ENCODE measurements at places on chromosomes 5 and 9.

DNA sequence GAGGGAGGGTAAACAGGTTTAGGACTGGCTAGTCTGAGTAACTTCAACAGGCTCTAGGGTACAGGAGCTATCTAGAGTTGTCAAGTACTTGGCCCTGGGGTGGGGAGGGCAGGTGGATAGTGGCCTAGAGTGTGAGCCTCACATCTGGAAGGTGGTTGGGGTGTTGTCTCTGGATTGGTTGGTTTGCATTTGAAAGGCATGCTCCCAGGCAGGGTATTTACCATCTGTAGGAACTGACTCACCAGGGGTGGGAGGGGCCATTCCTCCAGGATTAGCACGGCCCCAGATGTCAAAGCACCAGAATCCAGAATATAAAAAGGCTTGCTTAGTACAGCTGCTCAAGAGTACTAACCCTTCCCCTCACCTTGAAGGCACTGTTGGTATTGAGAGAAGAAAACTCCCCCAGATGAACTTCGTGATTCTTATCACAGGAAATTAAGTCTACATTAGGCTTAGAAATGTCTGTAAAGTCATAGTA is 193.3 kb downstream of the NTRK2 start:
- DNase-seq, result no peak

GRCh38 chr5:73486119-73486899 is 11.9 kb upstream of the BTF3 start:
- no peak for DNase-seq

GRCh38 chr5:151016700-151017099 is 3.7 kb upstream of the GPX3 start:
- DNase-seq, result no peak

- DNase-seq, result no peak
Measured at GRCh38 chr5:10896016-10896415, 135.0 kb upstream of the DAP start.

DNA sequence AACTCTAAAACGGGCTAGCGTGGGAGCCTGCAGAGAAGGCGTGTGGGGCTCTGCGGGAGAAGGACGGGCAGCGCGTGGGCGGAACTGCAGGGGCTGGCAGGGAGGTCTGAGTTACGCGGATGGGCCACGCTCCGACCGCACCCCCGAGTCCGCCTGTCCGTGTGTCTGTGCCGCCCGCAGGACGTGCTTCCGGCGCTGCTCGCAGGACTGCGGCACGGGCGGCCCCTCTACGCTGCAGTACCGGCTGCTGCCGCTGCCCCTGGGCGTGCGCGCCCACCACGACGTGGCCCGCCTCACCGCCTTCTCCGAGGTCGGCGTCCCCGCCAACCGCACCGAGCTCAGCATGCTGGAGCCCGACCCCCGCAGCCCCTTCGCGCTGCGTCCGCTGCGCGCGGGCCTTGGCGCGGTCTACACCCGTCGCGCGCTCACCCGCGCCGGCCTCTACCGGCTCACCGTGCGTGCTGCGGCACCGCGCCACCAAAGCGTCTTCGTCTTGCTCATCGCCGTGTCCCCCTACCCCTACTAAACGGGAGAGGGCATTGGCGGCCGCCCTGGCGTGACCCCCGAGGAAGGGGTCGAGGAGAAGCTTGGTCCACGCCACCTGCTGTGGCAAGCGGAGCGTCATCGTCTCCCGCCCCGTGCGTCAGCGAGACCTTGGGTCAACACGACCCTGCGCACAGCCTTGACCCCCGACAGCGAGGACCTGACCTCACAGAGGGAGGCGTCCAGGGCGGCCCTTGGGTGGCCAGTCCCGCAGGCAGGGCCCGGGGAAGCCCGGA is 11.4 kb upstream of the ASS1 start:
- DNase-seq, result no peak

DNA sequence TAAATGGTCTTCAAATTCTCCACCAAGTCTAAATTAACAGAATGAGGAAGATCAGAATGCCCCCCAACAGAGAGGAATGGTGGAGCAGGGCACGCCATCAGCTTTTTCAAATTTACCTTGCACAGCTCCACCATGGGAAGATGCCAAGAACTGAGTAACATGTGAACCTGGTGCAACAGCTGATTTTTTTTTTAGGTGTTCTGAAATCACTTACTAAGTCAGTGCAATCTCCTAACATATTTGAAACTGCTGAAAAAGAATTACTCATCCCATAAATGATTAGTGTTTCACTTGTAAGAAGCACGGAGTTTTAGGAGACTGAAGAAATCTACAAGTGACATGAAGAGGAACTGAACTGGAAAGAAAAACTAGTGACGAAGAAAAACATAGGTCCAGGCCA is 5.1 kb downstream of the TMEM245 start:
- no peak for DNase-seq

DNA sequence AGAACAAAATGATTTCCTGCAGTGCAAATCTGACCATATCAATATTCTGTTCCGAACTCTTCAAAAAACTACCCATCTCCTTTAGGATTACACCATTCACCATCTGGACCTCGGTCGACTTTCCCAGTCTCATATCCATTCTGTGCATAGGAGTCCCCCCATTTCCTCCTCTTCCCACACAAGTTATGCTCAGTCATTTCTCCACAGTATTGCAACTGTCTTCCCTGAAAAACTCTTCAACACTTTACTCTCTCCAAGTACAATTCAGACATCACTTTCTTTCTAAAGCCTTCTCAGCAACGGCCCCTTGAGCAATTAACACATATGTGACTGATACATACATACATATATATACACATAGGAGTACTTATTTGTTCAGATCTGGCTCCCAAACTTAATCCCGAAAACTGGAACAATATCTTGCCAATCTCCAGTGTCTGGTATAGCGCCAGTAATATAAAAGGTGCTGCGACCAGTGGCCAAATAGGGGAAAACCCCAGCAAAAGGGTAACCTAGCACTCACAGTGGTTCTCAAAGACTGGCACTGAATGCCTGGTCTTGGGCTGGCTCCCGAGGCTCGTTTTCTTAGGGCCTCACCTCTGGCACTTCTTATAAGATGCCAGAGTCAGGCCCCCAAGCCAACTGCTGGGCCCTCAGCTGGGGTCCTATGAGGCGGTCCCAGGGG is 629 bp downstream of the ZBTB26 start:
- DNase-seq, result no peak

DNA sequence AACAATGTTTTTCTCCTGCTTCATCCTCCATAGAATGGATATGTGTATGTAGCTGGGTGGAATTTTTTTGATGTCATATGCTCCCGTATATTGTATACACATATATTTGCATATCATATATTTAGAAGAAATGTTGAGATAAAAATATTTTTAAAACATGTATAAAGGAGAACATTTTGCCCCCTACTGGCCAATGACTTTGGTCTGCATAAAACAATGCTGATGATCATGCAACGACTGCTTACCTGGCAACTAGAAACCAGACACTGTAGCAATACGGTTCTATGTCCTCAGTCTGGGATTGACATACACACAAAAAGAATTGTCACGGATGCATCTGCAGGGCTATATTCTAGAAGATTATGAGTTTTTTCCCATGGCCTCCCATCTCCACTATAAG is 503.6 kb downstream of the ELAVL2 start:
- DNase-seq, result no peak

- DNase-seq, result no peak
Measured at GRCh38 chr5:88884608-88884877, 1.6 kb upstream of the MEF2C start.

DNA sequence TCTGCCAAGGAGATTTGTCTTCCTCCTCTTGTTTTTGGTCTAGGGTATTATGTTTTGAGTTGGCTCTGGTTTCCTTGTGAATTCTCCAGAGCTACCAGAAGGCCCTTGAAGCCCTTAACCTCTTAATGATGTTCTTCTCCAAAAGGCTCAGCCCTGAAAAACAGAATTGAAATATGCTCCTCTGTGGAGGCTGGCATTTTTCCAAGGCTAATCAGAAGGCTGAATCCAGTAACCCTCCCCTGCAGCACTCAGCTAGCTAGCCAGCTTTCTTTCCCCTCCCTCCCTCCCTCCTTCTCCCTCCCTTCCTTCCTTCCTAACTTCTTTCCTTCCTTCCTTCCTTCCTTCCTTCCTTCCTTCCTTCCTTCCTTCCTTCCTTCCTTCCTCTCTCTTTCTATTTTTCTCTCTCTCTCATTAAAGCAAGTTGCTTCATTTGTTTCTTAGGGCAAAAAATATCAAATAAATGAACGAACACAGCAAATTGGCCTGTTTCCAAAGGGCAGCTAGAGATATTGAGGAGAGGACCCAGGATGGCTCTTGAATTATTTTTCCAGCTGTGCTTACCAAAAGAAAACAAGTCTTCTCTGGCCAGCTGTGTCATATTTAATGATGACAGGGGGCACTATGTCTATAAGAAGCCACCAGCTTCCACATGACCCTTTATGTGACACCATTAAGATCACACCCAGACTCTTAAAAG is 38.7 kb downstream of the JAKMIP2 start:
- no peak for DNase-seq

DNA sequence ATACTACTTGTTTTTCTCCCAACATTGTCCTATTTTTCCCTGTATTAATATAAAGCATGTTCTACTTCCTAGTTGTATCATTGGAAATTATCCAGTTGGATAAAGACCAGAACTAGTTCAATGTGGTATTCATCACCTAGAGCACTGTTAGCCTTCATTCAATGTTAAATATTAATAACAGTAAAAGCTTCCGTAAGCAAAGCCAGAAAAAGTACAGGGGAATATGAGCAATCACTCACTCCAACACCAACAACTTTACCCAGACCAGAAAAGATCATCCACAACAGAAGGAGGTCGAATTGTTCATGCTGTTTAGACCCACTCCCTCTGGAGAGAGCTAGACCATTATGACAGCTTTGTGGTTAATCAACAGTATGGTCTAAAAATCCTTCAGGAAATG is 728.4 kb downstream of the MAT2B start:
- DNase-seq, result no peak

DNA sequence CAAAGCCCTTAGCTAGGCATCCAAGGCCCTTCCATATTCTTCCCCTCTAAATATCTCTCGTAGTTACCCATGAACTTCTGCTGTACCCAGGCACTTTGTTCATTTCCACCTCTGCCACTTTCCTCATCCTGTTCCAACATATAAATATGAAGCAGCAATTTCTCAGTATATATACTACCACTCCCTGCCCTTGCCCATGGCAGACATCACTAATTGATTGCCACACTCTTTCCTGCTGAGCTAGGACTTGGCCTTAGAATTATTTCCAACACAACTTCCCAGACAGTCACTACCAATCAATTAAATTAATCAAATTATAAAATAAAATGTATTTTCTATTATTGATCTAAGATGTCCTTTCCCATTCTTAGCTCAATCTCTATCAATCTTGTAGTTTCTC is 8.5 kb downstream of the INSYN2B start:
- no peak for DNase-seq

DNA sequence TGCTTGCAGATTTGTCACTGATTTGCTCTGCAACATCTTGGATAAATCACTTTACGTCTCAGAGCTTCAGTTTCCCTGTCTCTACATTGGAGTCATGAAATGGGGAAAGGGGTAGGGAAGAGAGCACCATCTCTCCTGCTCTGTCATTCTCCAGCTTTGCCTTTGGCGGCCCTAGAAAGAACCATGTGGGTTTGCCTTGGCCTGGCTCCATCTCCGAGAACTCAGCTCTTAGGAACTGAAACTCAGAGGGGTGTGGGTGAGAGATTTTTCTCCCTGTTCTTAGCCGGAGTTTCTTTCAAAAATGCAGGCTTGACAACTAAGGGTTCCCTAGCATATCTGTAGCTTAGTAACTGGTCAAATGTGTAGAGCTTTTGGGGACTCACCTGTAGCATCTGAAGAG is 123.5 kb downstream of the SMARCA2 start:
- no peak for DNase-seq

- DNase-seq, result no peak
Measured at GRCh38 chr9:89926691-89927220, 321.9 kb downstream of the GADD45G start.

GRCh38 chr5:68430279-68430678 is 214.7 kb downstream of the PIK3R1 start:
- DNase-seq, result no peak

- DNase-seq, result no peak
Measured at GRCh38 chr5:15383469-15383868, 116.5 kb upstream of the FBXL7 start.

GRCh38 chr5:104598285-104598684 is 1035.7 kb upstream of the NUDT12 start:
- no peak for DNase-seq

GRCh38 chr9:113992994-113993393 is 85.1 kb downstream of the AMBP start:
- DNase-seq, result no peak

DNA sequence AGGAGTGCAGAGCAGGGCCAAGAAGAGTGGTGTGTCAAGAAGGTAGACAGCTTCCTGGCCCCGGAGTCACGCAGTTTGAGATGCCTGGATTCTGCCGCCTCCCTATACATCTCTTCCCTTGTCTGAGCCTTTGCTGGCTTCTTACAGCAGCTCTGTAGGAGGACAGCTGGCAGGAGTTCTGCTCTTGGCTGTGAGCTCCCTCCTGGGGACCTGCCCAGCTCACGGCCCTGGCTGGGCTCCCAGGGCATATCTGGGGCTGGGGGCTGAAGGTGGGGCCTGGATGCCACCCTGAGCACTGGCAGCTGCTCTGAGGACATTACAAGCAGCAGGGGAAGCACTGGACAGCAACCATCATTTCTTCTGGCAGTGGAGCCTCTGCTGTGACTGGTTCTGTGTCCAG is 786 bp upstream of the TSSK1B start:
- no peak for DNase-seq

- DNase-seq, result no peak
Measured at GRCh38 chr5:69024241-69024651, 69.6 kb upstream of the SLC30A5 start.

DNA sequence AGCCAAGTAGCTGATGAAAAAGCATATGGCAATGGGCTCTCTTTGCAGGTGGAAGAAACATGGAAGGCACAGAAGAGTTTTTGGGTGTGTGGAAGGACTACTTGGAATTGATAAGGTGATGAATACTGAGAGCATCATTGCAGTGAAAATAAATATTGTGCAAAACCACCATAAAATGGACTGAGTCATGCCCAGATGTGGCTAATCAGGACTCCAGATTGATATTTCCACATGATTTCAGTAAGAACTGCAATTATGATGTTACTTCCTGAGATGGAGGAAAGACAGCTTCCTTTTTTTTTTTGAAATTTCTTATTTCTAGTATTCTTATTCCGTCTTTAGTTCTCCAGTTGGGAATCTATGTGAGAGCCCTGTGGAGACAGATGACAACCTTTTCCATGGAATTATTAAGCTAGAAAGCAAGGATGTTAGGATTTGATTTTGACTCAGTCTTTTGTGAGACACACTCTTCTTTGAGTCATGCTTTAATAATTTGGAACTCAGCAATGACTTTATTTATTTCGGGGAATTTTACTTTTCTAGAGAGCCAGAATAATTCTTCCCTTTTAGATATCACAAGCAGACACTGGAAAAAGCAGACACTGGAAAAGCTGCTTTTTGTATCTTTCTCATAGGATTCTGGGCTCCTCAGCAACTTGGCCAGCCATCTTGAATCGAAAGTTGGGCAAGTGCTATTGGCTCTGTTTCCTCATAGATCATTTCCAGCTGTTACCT is 94.2 kb upstream of the VCAN start:
- no peak for DNase-seq

DNA sequence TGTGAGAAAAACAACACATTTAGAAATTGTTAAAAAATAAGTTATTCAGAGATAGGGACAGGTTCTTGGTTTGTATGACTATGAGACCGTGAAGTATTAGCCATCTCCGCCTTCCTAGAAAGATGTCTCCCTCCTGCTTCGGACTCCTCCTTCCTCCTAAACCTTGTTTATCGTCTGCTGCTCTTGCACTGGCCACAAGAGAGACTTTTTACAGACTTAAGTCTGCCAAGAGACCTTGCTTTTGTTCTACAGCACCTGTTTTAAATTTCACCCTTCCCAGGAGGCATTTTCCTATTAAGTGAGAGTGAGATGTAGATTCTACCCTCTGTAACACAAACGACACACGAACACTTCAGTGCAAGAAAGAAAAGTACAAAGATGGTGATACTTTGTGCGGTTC is 274.6 kb downstream of the ARHGEF28 start:
- DNase-seq, result no peak
